ENCODE measurements at places on chromosomes 2 and 18.

GRCh38 chr2:174365571-174365970, 30.0 kb upstream of the SCRN3 start:
- no peak for DNase-seq

GRCh38 chr18:2927745-2928144, 80.9 kb downstream of the EMILIN2 start:
- DNase-seq, result no peak

GRCh38 chr18:70256994-70257393, 31.9 kb upstream of the SOCS6 start:
- DNase-seq, result no peak

GRCh38 chr2:162746310-162746709, 92.3 kb downstream of the KCNH7 start:
- DNase-seq, result no peak

- no peak for DNase-seq
These were observed 3.9 kb upstream of the TYMS start for GRCh38 chr18:653512-653911.

- DNase-seq, result no peak
These were observed 46.5 kb downstream of the UNC50 start for GRCh38 chr2:98654699-98655495.

DNA sequence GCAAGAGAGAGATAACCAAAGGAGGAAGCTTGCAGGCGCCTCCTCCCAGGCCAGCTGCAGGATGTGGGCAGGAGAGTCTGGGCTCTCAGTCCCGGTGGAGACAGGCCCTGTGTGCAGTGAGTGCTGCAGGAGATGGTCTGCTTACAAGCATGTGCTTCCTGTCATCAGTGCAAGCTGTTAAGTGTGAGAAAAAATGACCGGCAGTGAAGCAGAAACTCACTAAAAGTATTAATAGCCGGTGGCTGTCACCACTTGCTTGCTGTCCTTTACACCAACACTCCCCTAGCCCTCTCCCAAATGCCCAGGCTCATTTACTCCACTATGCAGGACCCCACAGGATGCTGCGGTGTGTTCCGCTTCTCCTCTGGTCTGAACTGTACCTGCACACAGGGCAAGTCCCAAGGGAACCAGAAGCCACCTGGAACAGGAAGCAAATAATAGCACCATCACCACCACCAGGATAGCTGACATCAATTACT, 435.6 kb upstream of the HS6ST1 start:
- DNase-seq, result no peak

DNA sequence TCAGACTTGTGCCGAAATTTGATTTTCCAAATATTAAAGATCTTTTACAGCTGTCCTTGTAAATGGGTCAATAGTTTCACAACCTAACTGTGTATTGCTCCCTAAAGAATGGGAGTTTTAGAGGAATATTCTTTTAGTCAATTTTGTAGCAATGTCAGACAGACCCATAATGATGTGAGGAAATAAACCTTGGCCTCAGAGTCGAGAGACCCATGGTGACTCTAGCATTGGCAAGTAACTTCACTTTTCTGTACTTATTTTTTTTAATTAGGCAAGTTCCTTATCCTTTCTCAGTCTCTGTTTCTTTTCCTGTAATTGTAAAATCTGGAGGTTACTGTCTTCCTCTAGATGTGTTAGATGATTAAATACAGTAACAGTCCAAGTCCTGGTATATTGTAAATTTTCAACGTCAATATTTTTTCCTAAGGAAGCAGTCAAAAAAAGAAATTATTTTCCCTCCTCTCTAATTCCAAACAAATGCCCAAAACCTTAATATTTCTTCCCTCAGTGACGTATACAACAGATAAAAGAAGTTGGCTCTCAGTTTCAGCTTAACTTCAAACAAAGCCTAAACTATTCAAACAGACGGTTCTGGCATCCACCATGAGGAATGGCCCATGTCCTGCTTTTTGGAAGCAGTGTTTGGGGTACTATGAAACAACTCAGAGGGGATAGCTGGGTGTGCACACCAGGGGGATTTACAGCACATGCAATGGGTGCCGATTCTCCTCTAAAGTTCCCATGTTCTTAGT, 466.7 kb downstream of the TNS1 start:
- DNase-seq, result no peak

GRCh38 chr18:70194227-70194890, 11.1 kb downstream of the RTTN start:
- no peak for DNase-seq

DNA sequence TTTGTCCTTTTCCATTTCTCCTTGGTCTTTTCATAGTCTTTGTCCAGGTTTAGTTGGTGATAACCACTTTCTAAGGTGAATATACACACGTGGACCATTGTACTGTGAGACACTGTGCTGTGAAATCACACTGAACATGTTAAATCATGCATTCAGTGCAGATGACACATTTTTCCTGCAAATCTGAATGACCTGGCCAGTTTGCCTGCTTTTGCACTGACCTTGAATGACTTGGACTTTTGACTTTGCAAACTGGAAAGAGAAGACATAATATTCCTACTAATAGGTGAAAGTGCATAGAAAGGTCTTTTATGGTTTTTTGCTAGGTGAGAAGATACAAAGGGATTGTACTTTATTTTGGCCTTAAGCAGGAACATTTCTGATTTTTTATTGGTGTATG, 21.7 kb upstream of the PHLPP1 start:
- no peak for DNase-seq

GRCh38 chr2:131112529-131112928, 7.4 kb downstream of the PLEKHB2 start:
- no peak for DNase-seq

DNA sequence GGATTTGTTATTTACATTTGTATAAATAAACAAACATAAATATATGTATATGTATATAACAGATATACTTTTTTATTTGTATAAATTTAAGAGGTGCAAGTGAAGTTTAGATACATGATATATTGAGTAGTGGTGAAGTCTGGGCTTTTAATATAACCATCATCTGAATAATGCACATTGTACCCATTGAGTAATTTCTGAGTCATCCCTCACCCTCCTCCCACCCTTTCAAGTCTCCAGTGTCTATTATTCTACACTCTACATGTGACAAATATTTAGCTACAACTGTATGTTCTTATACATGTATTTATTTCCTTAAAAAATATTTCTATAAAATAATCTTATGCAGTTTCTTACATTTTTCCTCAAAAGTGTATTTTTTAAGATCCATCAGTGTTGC, 358.7 kb upstream of the TFPI start:
- no peak for DNase-seq

- DNase-seq, result no peak
These were observed 99.5 kb downstream of the TNS1 start for GRCh38 chr2:217903142-217903858.

GRCh38 chr2:170291474-170291873, 113.5 kb downstream of the MYO3B start:
- DNase-seq, result no peak

- DNase-seq, result no peak
These were observed 656.0 kb upstream of the SALL3 start for GRCh38 chr18:78323453-78324197.

GRCh38 chr2:198928026-198928425, 529.7 kb downstream of the SATB2 start:
- DNase-seq, result no peak

DNA sequence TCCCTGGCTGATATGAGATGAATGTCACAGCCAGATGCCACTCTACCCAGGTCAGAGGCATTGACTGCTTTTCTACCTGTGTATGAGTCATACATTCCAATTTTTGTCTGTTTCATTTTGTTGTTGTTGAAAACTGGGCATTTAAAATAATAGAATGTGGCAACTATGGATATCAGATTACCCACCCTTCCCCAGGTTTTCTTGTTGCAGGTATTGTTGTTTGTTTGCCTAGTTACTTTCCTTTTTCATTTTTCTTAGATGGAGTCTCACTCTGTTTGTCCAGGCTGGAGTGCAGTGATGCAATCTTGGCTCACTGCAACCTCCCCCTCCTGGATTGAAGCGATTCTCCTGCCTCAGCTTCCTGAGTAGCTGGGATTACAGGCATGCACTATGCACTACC, 70.2 kb downstream of the LRRC30 start:
- no peak for DNase-seq

DNA sequence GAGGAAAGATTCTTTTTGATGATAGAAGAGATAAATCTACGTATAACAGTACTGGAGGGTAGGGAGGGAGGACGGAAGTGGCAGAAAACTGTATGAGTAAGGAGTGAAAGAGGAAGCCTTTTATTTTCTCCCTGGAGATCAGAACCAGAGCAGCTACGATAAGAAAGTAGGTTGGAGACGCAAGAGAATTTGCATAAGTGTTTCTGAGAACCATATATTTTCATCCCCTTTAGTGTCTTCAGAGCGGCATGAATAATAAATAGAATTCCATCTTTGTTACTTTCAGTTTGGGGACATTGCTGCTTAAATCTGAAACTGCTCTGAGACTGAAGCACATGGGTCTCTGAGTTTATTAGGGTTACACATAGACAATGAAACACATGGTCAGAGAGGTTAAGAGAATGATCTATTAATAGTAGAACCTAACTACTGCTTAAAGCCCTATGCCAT, 230.2 kb upstream of the TNP1 start:
- DNase-seq, result no peak

GRCh38 chr2:5898667-5899066, 206.5 kb downstream of the SOX11 start:
- no peak for DNase-seq

GRCh38 chr2:60555783-60556139, 2.3 kb upstream of the BCL11A start:
- no peak for DNase-seq

- DNase-seq, result no peak
These were observed 155.3 kb downstream of the RAD51AP2 start for GRCh38 chr2:17362956-17363355.

DNA sequence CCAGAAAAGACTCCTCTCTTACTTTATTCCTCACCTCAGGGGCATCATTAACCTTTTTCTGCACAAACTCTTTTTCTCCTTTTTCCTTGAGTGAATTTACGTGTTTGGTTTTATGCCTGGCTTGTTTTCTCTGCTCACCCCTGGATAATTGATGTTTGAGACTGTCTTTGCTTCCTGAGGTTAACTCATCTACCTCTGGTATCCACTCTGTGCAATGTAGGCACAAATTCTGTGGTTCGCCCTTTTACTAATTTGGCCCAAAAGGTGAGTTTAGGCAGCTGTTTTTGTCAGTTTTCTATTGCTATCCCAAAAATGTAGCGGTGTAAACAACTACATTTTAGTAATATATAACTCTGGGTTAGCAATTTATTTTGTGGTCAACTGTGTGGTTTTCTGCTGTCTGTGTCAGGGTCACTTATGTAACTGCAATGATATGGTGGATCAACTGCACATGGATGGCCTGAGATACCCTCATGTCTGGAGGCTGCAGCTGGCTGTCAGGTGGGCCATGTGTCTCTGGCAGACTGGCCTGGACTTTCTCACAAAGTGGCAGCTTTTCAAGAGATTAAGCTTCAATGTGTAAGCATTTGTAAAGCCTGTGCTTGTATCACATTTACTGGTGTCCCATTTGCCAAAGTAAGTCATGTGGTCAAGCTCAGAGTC, 329.7 kb downstream of the FSIP2 start:
- DNase-seq, result no peak

GRCh38 chr18:6561862-6562291, 147.2 kb upstream of the L3MBTL4 start:
- DNase-seq, result no peak

DNA sequence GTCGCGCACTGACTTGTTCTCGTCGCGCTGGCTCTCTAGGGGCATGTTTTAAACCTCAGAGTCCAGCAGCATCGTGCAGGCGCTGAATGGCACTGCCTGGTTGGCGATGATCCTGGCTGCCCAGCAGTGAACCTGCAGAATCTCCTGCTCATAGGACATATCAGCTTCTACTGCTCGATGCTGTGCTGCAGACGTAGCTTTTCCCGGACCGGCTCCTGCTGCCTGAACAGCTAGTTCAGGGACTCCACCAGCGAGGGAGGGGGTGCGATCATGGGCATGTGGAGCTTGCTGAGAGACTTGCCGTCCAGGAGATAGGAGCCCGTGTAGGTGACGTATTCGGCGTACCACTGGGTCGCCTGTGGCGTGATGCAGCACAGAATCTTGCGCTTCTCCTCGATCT, 890.0 kb upstream of the LRRTM1 start:
- DNase-seq, result no peak

- no peak for DNase-seq
These were observed 675.5 kb downstream of the LRP1B start for GRCh38 chr2:141455211-141455826.

DNA sequence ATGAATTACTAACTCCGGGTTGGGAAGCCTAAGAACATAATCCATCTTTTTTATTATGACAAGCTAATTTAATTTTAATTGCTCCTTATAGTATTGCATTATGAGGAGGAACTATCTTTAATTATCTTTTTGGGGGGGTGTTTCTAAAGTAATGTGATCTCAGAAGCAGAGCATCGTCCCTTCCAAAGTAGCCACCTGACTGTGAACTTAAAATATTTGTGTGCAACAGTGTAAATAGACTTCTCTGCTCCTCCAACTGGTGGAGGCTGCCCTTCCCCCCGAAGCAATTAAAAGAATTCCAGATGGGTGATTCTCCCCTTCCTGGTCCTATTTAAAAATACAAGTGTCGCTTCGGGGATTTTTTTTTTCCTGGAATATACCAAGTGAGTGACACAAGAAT, 55.7 kb downstream of the TCF7L1 start:
- DNase-seq, result no peak

- DNase-seq, result no peak
These were observed 26.1 kb upstream of the HNMT start for GRCh38 chr2:137938204-137938603.

DNA sequence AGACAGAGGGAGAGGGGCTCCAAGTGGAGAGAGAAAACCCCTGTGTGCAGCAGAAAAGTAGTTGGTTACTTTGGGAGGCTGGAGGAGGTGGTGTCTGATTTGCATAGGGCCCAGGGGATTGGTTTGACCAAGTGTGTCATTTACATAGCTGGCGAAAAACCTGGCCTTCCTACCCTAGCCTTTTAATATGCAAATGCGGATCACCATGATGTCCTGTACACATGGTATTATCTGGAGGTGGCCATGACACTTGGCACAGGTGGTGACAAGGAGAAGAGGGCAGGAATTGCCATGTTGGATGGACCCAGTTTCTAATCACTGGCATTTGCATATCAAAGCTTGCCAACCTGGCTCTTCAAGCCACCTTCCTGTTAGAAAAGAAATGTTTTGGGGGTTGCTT, 120.8 kb upstream of the CHAC2 start:
- no peak for DNase-seq

- DNase-seq, result no peak
These were observed 325.4 kb downstream of the SMAD2 start for GRCh38 chr18:47605093-47605492.

- no peak for DNase-seq
These were observed 110.2 kb downstream of the PRKCE start for GRCh38 chr2:45761635-45762034.

- DNase-seq, result no peak
These were observed 139.1 kb downstream of the IRS1 start for GRCh38 chr2:226660526-226660925.

DNA sequence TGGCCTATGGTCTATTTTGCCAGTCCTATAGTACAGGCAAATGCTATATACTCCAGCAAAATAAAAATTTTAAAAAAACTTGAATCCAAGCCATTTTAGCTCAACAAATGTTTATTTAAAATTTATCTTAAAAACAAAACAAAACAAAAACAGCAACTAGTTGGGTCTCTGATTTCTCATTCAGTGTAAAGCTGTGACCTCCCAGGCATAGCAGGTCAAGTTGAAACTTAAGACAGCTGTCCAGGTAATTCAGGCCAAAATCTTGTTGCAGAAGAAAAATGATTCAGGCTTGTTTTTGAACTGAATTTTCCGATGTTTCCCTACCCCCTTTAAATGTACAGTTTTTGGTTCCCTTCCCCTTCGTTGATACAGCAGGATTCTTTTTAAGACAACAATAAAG, 58.5 kb downstream of the CABLES1 start:
- no peak for DNase-seq

Measured in NCI-H774 (cell line).